ENCODE measurements at places on chromosomes 7 and 10. TPM values are rescaled to one million over a fixed set of nuclear protein-coding genes. Genes with fewer than 3 reads are reported as not detected.

DNA sequence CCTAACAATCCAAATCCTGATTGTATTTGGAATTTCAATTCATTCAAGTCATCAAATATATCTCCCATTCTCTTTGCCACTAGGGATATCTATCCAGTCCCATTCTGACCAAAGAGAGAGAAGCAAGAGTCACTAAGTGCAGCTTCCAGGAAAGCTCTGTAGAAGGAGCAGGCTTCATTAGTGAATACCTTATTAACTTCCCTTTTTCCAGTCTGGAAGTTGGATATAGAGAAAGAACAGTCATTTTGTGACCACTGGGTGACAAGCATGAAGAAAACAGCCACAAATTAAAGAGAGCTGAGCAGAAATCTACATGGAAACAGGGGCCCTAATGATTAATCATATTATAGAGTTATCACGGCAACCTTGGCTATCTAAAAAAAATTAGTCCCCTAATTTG is 190.7 kb upstream of the ADO start:
- DNase-seq = no peak

The EGR2 gene
- total RNA-seq = 0.18 TPM

DNA sequence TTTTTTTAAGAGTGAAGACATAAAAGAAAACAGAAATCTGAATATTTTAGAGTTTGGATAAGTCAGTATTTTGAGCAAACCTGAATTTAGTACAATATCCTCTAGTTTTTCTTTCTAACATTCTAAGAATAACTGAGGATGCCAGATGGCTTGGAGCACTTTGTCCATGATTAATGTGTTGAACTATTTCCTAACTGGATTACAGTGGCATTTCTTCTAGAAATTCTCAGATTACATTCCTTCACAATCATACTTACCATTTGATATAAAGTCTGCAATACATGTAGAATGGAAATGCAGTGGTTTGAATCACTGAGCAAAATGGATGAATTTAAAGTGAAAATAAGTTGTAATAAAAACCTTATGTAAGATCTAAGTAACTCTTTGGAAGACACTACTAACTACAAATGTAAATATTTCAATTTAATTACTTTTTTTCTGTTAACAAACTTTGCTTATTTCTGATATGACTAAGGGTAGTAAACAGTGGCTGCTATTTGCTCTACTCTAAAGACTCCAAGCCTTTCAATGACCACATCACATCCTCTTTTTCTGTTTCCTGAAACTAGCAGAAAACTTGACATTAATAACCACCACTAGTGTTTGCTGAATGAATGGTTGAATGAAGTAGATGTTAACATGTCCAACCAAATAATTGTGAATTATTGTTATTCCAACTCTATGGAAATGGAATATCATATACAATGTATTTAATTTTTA is 102.8 kb downstream of the PRKG1 start:
- no peak for DNase-seq

The TMEM178B gene
- total RNA-seq = 50.7 TPM

DNA sequence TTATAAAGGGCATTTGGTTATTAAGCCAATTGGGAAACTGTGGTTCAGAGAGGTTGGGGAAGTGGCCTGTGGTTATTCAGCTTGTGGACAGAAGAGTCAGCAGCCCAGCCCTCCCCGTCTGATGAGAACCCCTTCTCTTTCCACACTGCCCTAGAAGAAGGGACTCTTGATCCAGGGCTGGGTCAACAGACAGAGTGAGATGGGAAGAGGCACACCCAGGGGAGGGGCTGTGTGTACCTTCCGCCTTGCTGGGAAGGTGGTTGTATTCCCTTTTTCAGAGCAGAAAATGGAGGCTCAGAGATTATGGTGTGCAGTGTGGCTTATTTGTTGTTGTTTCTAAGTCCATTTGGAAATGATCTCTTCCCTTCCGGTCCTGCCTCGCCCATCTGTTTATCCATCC is 103.4 kb downstream of the GRK5 start:
- no peak for DNase-seq

Measured in cerebellum (tissue), 4 donors.